ENCODE measurements at places on chromosomes 7 and 10. TPM values are rescaled to one million over a fixed set of nuclear protein-coding genes. Genes with fewer than 3 reads are reported as not detected.

Gene ZNF425
- 2.9 TPM for polyA plus RNA-seq

Gene ELFN1
- polyA plus RNA-seq: 0.05 TPM

GRCh38 chr7:464454-465401 lies 54.9 kb downstream of the PDGFA start:
- peak; percentile 71 for DNase-seq

Gene GPR85
- 0.98 TPM for polyA plus RNA-seq

Gene SMKR1
- 0.67 TPM for polyA plus RNA-seq

Gene GHRHR
- not detected for polyA plus RNA-seq

Gene FAM25A
- not detected for polyA plus RNA-seq

DNA sequence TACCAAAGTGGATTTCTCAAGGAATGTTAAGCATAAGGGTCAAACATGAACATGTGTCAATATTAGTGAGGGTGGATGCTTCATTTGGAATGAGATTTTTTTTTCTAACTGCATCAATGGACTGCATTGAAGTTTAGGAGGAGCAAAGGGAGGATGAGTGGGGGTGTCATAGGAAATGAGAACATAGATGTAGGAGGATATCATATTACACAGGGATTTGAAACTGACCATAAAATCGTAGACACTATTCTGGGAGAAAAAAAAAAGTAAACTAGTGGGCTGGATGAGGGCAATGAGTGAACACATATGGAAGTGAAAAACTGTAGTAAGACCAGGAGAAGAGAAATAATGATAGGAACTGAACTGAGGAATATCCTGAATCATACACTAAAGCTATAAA lies 109.4 kb downstream of the SEMA3A start:
- DNase-seq: no peak

Gene RBM33
- 19.8 TPM for polyA plus RNA-seq

DNA sequence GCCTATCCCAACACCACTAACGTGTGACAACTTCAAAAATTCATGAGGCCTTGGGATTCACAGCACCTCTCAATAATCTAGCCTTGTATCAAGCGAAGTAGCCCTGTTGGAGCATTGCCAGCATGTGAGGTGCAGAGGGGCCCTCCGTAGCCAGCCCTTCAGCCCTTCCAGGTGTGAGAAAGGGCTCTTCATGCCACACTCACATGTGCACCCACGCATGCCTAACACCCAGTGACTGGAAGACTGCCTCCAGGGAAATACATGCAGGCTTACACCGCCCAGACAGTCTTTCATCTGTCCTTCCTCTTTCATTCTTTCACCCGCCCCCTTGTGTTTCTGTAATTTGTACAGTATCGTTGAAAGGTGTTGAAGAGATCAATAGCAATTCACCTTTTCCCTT lies 26.1 kb downstream of the LRRC4 start:
- no peak for DNase-seq

Gene KIAA1549
- 1.2 TPM for polyA plus RNA-seq

GRCh38 chr7:815284-816216 lies 16.7 kb upstream of the SUN1 start:
- peak; percentile 75 for DNase-seq

DNA sequence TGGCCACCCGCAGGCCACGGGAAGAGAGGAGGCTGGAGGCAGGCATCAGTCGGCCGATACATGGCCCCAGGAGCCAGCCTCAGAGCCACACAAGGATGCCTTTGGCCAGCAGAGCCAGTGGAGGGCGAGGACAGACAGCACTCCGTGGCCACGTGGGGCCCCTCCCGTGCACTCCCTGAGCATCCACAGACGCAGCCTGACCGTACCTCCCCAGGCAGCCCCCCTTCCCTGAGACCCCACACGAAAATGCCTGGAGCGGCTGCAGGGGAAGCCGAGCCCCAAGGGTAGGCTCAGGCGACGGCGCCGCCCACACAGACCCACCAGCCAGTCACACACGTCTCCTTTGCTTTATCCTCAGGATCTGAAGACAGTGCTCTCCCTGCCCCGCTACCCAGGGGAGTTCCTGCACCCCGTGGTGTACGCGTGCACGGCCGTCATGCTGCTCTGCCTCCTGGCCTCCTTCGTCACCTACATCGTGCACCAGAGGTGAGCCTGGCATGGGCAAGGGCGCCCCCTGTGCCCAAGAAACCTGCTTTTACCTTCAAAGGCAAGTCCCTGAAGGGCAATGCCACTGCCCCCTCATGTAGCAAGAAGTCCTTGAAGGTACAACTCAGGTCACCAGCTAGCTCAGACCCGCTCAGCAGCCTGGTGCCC lies 9.0 kb downstream of the ADGRA1 start:
- no peak for DNase-seq

Gene ING3
- polyA plus RNA-seq: 14.8 TPM

Gene GNAI1
- 26.1 TPM for polyA plus RNA-seq

DNA sequence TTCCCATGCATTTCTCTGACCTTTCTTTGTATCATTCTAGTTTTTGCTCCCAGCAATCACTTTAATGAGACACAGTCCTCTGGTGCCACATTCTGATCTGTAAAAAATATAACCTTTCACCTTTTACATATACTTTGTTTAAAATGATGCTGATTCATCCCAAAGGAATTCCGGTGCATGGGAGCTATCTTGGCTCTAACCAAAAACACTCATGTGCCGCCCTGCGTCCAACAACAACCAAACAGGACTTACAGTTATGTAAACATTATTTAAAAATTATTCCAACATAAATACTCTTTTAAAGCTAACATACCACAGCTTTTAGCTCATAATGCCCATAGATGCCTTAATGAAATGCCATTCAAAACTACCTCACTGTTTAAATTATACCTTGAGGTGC lies 7.7 kb upstream of the OPALIN start:
- DNase-seq: no peak

- no peak for DNase-seq
Measured at GRCh38 chr7:133167300-133167699, 85.4 kb upstream of the CHCHD3 start.

GRCh38 chr7:155979566-155979965 lies 167.3 kb upstream of the SHH start:
- no peak for DNase-seq

DNA sequence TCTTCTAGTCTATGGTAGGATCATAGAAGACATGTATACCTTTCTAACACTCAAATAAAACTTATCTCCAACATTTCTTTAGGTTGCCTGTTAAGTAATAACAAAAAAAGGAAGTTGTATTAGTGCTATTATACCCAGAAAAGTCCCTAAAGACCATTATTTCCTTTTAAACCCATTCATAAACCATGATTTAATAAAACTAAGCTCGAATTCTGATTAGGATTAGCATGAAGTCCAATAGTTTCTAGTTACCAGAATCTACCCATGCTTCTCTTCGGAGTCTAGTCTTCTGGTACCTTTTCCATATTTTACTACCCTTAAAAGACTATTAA lies 62.7 kb downstream of the USP6NL start:
- DNase-seq: no peak

- peak; percentile 77 for DNase-seq
Measured at GRCh38 chr10:32957341-32958084, 517 bp downstream of the ITGB1 start.

DNA sequence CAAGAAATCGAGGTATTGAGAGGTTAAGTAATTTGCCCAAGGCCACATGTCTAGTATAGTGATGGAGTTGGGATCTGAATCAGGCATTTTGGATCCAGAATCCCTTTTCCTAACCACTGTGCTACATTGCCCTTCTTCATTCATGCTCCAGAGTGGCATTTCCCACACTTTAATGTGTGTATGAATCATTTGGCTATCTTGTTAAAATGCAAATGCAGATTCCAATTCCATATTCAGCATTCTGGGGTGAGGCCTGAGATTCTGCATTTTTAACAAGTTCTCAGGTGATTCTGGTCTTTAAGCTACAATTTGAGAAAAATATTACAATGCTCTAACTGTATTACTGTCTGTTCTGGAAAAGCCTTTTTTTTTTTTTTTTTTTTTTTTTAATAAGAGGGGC lies 631.3 kb downstream of the PHTF2 start:
- no peak for DNase-seq
